ENCODE measurements at places on chromosomes 4 and X. TPM values are rescaled to one million over a fixed set of nuclear protein-coding genes. Genes with fewer than 3 reads are reported as not detected.

Gene ADH7
- total RNA-seq = not detected

Gene TCEAL1
- total RNA-seq = 14.7 TPM

Gene RENBP
- 0.18 TPM for total RNA-seq

Gene DKK2
- total RNA-seq = 2.7 TPM

Gene MAMLD1
- total RNA-seq = 12.3 TPM

Gene GPRIN3
- 0.03 TPM for total RNA-seq

Gene GDI1
- 71.6 TPM for total RNA-seq

Gene RHOXF1
- not detected for total RNA-seq

Gene EPGN
- not detected for total RNA-seq

Gene IBSP
- total RNA-seq = not detected
